GM13976 (cell line): ENCODE measurements at places on chromosomes 11 and 22.

GRCh38 chr11:73196576-73196975, 21.5 kb upstream of the P2RY2 start:
- DNase-seq: no peak

DNA sequence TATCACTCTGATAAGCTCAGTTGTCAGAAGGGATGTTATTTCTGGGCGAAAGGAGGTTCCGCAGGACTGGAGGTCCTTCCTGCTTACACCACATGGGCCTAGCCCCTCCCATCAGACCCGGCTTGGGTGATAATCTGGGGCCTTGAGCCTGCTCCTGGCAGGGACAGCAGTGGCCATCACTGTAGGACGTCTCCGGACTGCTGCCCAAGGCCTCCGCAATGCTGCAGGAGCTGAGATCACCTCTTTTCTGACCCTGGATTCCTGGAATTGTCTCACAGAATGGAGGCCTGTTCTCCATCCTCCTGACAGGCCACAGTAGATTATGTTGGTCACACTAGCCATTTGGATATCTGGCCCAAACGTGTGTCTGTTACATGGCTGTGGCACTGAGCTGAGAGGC, 9.2 kb upstream of the BIK start:
- DNase-seq: no peak

GRCh38 chr11:114276077-114276476, 20.1 kb upstream of the NNMT start:
- no peak for DNase-seq

DNA sequence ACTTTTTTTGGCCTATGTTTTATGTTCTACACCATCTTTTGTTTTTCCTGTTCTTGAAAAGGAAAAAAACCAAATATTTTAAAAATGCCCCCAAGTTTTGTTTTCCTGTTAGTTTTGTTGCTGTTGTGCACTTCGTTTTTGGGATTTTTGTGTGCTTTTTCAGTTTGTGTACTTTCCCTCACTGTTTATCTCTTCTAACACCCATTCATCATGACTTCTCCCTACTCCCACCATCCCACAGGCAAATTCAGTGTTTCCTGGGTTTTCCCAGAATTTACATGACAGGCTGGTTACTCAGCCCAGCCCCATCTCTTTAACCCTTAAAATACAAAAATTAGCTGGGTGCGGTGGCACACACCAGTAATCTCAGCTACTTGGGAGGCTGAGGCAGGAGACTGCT, 15.6 kb downstream of the TMEM123 start:
- no peak for DNase-seq

DNA sequence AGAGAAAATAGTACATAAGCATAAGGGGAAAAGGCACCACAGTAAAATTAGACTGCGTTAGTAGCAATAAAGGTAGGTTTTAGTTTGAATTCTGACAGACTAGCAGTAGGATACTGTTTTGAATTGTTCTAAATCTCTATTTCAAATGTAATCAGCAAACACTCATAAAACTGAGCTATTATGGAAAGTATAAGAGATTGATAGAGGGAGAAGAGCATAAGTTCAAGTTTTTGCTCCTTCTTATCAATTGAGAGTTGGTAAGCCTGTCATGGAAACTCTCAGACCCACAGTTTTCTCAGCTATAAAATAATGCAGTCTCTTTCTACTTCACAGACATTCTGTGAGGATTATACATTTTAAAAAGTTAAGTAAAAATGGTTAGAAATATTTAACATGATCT, 840.2 kb upstream of the CNTN5 start:
- DNase-seq: no peak

DNA sequence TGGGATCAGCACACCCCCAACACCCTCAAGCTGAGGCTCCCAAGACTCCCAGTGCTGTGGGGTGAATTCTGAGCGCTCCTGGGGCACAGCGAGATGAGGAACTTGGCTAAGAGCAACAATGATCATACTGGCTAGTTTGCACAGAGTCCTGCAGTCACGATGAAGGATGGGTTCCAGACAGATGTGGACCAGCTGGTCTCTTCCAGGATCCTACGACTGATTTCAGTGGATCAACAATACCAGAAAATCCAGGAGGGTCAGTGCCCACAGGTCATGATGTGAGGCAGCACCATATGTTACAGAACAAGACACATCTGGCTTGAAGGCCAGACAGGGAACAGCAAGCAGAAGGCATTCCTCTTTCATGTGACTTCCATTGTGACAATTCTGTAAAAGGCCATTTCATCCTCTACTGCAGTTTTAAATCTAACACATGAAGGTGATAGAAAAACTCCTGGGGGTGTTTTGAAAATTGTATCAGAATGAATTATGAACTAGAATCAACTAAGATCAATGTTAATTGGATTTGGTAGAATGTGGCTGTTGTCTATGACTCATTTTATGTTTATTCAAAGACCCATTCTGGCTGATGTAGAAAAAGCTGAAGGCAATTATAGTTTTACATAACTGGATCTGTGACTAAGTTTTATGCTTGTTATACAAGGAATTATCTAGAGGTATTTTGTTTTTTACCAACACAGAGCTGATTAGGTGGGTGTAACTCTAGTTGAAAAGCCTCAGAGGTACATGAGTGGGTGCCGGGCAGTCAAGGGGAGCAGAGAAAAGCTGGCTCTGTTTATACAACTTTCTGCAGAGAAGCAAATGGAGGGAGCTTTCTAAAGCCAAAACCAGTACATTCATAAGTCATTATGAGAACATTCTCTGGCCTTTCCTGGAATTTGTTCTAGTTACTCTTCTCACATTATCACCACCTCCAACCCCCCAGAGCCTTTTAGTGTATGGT, 29.1 kb downstream of the OR52K1 start:
- no peak for DNase-seq

- no peak for DNase-seq
Measured at GRCh38 chr11:44010789-44011251, 37.0 kb upstream of the ACCSL start.

- DNase-seq: no peak
Measured at GRCh38 chr22:48495751-48496080, 1332.0 kb downstream of the BRD1 start.

GRCh38 chr11:78365381-78365792, 52.2 kb downstream of the GAB2 start:
- no peak for DNase-seq

GRCh38 chr22:29325785-29326315, 10.4 kb upstream of the RASL10A start:
- no peak for DNase-seq

GRCh38 chr11:3849297-3849874, 6.1 kb upstream of the STIM1 start:
- peak; percentile 42 for DNase-seq

DNA sequence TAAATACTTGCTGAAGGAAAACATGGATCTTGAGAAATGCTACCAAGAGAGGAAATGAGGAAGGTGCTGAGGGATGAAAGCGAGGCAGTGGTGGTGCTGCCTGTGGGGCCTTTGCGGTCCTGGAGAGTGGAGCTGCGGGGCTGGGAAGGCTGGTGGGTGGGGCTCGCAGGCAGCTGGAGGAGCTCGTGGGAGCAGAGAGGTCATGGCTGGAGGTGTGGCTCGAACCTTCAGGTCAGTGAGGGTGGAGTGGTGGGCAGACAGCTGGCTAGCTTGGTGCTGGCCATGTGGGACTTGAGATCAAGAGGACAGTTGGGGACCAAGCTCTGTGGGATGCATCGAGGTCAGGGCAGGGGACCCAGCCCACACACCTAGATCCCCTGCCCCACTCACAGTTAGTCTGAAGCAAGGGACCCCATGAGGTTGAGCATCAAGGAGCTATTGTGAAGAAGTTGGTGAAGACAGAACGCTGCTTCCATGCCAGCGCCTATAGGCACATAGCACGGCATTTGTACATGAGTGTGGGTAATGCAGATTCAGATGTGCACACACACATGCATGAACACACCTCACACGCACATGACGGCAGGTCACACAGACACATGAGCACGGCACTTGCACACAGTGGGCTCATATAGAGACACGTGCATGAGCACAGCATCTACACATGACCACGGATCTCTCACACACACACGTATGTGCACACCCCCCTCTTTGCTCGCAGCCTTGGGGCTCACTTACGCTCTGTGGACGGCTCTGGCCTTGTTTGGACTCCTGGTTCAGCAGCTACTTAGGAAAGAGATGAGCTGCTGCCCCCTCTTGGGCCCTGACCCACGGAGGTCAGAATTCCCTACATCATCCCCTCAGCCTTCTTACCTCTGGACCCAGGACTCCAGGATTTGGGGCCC, 30.4 kb downstream of the SHANK3 start:
- DNase-seq: no peak

DNA sequence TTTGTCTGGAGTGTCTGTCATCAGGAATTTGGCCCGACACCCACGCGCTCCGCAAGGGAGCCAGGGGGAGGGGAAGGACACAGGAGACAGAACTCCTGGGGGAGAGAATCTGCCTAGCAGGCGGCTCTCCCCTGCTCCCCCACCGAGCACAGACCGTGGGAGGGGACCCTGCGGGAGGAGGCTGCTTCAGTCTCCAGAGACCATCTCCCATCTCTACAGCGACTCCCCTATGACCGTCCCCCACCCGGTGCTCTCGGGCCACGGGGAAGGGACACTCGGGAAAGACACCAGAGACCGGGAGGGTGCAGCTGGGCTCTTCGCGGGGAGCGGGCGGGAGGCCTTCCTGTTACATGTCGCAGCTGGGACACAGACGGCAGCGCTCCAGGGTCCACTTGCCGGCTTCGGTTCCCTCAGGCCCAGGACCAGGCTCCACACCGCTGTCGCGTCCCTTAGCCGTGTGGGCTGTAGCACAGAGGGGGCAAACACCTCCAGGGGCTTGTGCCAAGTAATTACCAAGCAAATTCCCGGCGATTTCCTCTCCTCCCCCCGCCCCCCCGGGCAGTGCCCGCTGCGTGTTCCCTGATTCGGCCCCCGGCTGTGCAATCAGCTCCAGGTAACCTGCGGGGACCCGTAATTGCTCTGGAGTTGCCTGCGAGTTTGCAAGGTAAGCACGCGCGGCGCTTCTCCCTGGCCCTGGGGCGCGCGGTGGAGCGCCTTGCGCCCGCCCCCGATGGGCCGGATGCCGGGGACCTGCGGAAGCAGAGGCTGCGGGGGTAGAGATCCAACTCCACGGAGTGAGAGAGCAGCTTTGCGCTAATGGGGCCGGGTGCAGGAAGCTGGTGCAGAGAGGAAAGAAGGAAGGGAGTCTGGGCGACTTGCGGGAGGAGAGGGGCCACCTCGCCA, 155.1 kb upstream of the CADM1 start:
- no peak for DNase-seq

DNA sequence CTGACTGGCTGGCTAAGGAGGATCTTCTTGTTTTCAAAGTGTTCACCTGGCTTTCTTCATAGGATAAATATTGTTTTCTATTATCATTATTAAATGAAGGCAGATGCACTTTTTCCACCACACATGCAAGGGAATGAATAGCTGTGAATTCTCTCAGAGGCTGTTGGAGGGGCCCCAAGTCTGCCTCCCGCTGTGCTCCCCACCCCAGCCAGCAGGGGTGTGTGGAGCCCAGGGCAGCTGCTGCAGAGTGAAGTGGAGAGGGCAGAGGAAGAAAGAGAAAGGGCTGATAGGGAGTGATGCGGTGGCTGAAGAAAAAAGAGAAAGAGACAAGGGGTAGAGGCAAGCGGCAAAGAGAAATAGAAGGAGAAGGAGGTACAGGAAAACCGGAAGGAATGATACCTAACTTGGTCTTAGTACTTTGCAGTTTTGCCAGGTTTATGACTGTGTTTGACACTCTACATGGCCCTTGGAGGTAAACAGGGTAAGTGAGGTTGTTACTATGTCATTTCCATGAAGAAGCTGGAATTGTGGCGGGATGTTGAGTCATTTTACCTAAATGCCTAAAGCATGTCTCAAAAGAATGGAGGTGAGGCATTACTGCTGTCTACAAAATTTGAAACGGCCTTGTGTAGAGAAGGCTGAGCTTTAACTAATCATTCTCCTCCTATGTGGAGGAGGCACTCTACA, 145.7 kb upstream of the B3GAT1 start:
- no peak for DNase-seq

DNA sequence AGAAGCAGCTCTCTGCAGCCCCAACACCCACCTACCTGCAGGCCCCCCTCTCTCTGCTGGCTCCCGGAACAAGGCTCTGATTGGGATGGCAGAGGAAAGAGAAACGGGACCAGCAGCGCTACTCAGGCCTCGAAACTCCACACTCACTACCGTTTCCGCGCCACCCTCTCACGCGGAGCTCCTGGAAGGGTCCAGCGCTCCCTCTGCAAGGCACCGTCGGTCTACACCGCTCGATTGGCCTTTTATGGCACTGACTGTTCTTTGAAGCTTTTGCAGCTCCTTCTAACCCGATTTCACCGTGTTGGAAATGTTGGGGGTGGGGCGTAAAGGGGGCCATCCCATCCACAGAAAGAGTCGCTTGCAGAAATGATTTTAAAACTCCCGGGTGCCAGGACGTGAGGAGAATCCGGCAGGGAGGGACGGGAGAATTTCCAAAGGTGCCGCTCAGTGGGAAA, 323 bp upstream of the PANX1 start:
- DNase-seq: peak; percentile 47
